ENCODE measurements at places on chromosomes 3 and 15.

DNA sequence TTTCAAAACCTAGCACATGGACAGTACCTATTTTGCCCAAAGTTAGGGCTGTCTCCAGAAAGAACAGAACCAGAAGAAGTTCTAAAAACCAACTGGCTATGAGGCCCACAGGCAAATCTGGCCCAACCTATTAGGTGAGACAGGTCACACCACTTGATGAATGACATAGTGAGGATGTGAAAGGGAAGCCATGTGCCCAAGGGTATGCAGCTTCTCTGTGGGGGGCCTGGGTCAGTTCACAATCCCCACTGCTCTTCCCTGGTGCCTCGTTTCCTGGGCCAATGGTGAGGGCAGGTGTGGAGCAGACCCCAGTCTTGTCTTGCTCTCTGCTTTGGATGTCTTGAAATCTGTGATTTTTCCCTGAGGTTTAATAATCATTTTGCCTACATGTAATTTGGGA, 8.9 kb downstream of the INSYN1 start:
- no peak for DNase-seq

DNA sequence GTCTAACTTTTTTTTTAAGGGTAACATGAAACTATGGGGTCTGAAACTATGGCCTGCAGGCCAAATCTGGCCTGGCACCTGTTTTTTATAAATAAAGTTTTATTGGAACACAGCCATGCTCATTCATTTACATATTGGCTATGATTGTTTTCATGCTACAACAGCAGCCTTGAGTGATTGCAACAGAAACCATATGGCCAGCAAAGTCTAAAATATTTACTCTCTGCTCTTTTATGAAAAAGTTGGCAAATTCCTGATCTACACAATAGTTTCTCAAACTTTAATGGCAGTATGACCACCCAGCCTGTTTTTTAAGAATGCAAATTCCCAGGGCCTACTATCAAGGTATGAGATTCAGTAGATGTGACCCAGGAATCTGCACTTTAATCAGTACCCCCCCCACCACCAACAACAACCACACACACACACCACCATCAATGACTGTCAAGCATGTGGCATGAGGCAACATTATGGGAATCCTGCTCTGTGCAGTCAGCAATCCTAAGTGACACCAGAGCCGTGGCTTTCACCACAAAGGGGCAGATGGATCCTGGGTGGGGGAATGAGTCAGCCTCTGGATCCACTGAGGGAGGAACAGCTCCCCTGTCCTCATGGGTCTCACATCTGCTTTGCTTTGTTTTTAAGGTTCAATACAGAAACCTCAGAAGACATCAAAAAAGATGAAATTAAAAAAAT, 142.8 kb downstream of the NTRK3 start:
- DNase-seq, result no peak

DNA sequence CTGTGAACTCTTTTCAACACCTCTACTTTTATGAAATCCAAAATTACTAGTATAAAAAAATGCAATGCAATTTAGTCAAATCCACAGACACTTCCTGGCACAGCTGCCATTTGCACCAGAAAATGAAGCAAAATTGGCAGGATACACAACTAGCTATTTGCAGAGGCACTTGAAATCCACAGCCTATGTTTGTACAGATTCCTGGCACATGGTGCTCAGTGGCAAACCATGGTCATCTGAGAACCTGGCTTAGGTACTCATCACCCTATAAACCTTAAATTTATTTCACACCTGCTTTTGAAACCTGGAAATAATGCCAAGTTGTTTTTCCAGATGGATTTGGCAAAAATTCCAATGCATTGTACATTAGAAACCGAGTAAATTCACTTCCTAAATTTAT, 20.2 kb upstream of the PPM1L start:
- DNase-seq, result no peak

- no peak for DNase-seq
Measured at GRCh38 chr3:58189691-58190090, 21.1 kb downstream of the DNASE1L3 start.

DNA sequence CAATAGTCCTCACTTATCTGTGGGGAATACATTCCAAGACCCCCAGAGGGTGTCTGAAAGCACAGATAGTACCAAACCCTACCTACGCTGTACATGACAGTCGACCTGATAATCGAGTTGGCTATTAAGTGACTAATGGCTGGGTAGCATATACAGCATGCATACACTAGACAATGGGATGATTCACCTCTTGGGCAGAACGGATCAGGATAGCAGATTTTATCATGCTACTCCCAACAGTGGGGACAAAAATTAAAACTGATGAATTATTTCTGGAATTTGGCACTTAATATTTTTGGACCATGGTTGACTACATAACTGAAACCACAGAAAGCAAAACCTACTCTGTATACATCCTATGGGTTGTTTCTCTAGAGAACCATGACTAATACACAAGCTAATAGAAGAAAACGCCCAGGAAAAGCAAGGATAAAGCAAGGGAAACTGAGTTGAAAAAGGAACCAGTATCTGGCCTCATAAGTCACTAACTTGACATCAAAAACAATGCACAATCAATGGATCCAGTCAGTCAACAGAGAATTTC, 15.5 kb downstream of the ATG3 start:
- DNase-seq, result no peak

- DNase-seq, result no peak
Measured at GRCh38 chr15:59762558-59762957, 73.4 kb upstream of the BNIP2 start.

GRCh38 chr3:179948740-179949139, 88.0 kb downstream of the PEX5L start:
- no peak for DNase-seq

- DNase-seq, result no peak
Measured at GRCh38 chr15:57321485-57321884, 54.8 kb upstream of the CGNL1 start.

DNA sequence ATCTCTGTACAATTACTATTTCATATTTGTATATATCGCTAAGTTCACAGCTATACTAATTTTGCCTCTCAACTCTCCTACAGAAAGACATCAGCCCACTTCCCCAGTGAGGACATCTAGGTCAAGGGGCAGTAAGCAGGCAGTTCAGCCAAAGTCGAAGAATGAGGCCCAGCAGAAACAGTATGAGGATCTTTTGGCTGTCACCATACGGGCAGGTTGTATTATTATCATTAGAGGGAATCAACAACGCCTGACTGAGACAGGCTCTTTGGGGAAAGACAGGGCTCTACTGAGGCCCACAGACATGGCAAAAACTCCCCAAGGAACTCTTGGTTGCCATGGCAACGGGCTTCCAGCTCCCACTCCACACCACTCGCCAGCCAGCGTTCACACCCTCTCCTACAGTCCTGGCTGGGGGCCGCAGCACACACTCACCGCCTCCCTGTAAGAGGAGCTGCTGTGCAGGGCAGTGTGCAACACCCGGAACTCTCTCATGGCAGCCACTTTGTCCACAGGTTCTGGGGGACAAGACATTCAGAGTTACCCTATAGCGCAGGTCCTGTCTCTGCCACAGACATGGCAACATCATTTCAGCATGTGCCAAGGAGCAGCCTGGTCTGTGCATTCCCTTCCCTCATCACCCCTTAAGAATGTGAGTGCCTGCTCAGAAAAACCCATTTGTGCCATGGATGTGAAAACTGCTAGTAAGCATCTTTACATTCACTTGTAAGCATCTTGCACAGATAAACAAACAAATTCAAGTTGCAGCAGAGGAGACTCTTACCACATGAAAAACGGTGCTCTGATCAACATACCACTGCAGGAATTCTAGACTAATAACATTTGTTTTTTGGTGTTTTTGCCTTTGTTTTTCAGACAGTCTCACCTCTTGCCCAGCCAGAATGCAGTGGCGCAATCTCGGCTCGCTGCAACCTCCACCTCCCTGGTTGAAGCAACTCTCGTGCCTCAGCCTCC, 8.8 kb downstream of the UBL7 start:
- DNase-seq, result no peak

DNA sequence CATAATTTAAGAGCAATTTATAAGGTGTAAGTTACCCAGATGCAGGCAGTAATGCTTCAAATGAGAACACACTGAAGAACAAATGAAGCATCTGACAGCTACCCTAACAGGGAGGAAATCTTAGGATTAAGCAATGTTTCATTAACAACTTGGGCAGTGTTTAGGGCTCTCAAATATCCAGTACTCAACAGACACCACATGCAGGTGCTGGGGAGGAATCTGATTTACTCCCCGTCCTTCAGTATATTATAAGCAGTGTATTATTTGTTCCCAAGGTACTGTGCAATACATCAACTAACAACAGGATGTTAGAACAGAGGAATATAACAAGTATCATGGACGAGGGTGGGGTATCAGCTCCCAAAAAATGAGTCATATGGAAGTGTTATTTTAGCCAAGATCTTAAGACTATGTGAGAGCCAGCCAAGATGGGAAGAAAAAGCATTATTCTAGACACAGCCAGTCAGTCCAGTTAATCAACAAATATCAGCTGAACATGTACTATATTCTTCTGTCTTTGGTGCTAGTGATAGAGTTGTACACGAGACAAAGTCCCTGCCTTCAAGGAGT, 20.4 kb downstream of the BTBD1 start:
- no peak for DNase-seq

DNA sequence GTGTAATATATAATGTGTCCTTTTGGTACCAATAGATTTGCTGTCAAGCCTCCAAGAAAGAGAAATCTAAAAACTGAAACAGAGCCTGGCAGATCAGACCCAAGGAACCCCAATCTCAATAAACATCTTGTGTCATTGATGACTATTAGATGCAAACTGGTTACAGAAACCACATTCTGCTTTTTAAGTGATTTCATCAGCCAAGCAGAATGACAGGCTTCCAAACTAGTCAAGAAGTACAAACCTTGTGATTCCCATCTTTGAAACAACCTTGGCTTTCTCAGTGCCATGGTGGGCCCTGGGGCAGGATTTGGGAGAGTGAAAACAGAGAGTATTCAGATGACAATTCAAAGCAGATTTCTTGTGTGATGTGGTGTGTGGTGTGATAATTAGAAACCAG, 45.6 kb upstream of the STRIT1 start:
- no peak for DNase-seq
